ENCODE measurements at places on chromosomes 5 and 9. TPM values are rescaled to one million over a fixed set of nuclear protein-coding genes. Genes with fewer than 3 reads are reported as not detected.

ZFP37 gene
- 4.8 TPM for polyA plus RNA-seq

PCDHGA6 gene
- polyA plus RNA-seq, result 3.6 TPM

TMEM215 gene
- 0.35 TPM for polyA plus RNA-seq

PTGES gene
- 0.63 TPM for polyA plus RNA-seq

NR2F1-AS1 gene
- 20.7 TPM for polyA plus RNA-seq

ABCA2 gene
- polyA plus RNA-seq, result 10.5 TPM

QRFP gene
- polyA plus RNA-seq, result not detected

ZFP62 gene
- 23.2 TPM for polyA plus RNA-seq

RUFY1 gene
- 53.6 TPM for polyA plus RNA-seq

GRCh38 chr5:82417776-82418607, 139.8 kb upstream of the RPS23 start:
- DNase-seq, result no peak

DNA sequence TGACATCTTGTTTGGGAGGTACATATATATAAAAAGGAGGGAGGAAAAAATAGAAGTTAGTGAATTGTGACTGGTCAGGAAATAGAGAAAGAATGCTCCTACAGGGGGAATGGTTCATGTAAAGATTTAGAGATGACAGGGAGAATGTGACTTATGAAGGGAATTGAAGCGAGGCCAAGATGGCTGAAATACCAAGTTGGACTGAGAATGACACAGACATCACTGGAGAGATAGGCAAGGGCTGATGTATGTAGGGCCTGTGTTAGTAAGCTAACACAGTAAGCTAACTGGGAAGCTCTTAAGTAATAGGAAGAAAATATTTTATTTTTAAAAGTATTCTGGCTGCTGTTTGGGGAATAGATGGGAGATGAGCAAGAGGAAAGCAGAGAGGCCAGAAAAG, 286.3 kb downstream of the NNT start:
- DNase-seq, result no peak

GRCh38 chr9:125906893-125907292, 159.7 kb downstream of the PBX3 start:
- DNase-seq, result no peak

DNA sequence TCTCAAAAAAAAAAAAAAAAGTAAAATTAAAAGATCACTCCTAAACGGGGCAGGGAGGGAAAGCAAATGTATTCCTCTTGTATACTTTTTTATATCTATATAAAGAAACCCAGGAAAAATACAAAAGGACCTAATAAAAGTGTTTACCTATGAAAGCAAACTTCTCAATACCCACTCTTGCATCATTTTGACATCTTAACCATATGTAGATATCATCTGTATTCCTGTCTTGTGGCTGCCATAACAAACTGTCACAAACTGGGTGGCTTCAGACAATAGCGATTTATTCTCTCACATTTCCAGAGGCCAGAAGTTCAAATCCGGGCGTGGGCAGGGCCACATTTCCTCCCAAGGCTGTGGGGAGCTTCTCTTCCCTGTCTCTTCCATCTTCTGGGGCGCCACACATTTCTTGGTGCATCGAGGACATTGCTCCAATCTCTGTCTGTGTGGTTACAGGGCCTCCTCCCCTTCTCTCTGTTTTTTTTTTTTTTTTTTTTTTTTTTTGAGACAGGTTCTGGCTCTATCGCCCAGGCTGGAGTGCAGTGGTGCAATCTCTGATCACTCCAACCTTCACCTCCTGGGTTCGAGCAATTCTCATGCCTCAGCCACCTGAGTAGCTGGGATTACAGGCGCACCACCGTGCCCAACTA, 58.4 kb upstream of the IL17B start:
- DNase-seq, result no peak

DNA sequence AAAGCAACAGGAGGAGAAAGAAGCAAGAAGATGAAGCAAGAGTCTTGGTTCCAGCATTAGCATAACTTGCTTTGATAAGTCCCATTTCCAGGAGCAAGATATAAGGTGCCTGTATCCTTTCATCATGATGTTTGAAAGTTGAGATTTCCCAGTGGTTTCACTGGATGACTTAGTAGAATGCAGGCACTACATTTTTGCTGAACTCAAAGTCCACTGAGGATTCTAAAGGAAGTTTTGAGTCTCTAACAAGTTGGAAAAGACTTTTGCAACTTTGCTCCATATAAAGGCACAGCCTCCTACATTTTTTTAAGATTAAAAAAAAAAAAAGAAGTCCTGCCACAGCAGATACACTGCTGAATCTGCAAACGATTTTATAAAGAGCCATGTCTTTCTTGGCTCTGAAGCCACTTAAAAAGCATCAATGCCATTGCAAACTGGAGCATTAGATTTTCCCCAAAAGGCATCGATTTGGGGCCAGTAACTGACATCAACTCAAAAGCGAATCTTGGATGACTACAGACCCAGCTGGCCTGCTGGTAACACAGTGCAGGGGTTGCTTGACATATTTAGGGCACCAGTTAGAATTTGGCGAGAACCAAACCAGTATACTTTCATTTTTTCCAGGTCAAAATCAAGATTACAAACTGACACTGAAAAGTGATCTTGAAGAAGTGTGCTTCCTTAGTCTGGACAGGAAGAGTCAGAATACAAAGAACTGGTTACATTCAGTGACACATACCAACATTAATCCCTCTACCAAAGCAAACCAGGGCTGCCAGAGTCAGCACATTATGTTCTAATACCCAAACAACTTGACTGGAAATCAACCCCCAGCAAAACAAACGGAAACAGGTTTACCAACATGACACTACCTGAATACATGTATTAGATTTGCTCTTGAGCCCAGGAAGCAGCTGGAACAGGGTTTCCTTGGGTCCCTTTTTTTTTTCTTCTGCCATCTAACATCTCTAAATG, 39.1 kb upstream of the KCNV2 start:
- DNase-seq, result no peak

GRCh38 chr9:137552022-137552768, 516 bp downstream of the MRPL41 start:
- no peak for DNase-seq

DNA sequence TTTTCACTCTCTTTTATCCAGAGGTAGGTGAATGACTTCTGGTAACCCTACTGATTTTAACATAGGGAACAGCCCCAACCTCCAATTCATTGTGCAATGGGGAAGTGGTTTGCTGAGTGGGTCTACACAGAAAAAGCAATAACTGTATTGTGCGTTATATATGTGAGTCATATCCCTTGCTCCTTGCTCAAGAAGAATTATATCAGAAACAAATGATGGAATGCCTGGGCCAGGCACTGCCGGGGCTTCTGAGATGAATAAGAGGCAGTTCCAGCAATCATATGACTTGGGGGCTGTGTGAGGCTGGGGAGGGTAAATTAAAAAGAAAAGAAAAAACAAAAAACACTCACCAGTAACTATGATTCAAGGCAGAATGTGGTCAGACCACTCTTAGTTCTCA, 79.2 kb upstream of the ABCA1 start:
- DNase-seq, result no peak

DNA sequence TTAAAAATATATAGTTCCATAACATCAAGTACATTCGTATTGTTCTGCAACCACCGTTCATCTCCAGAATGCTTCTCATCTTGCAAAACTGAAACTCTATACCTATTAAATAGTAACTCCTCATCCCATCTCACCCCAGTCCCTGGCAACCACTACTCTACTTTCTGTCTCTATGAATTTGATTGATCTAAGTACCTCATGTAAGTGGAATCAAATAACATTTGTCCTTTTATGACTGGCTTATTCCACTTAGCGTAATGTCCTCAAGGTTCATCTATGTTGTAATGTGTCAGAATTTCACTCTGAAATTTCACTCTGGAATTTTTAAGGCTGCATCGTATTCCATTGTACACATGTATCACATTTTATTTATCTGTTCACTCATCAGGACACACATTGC, 132.1 kb upstream of the RUSC2 start:
- DNase-seq, result no peak

GRCh38 chr5:121221483-121221882, 630.2 kb upstream of the FTMT start:
- DNase-seq, result no peak

DNA sequence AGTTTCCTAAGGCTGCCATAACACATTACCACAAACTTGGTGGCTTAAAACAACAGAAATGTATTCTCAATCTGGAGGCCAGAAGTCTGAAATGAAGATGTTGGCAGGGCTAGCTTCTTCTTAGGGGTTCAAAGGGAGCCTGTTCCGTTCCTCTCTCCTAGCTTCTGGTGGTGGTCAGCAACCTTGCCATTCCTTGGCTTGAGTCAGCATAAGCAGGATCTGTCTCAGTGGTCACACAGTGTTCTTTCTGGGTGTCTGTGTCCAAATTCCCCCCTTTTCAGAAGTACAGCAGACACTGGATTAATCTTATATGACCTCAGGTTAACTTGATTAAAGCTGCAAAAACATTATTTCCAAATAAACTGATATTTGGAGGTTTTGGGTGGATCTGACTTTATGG, 2.1 kb upstream of the OSMR start:
- DNase-seq, result no peak

- DNase-seq, result no peak
Measured at GRCh38 chr5:39249564-39250274, 30.4 kb upstream of the FYB1 start.

DNA sequence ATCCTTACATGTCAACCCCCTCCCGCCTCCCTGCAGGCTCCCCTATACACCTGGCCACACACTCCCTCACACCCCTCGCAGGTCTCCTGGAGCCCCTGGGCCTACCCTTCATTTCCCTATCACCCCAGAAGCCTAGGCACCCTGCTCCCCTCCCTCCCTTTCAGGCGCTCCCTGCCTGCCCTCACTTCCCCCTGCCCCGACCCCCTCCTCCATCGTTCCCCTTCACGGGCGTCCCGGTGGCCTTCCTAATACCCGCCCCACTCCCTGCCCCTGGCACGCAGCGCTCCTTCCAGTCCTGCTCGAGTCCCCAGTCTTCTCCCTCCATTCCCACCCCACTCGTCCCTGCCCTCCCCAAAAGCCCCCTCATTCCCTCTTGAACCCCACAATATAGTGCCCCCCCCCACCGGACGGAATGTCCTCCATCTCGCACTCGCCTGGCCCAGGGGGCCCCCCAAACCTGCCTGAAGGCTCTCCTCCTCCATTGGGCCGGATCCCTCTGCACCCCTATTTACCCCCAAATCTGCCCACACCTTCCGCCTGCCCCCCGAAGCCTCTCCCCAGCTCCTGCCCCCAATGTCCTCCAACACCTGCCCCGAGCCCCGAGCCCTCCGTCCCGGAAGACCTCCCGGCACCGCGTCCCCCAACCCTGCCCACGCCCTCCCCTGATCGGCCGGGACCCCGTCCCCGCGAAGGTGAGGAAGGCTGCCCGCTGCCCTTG, 746 bp downstream of the STRBP start:
- peak; percentile 10 for DNase-seq

DNA sequence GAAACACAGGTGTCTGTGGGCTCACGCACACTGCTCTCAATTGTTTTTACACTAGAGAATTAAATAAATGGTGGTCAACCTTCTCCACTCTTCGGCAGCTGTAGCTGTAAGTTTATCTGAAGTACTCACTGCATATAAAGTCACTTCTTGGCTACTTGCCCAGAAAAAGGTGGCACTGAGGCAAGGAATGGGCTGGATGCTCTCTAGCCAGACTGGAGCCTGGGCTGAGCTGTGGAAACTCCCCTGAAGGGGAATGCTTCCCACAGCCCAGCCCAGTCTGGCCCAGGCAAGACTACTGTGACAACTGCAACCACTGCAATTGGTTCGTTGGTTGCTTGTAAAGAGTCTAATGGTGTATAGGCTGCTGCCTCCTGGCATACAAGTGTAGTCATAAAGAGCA, 4.5 kb downstream of the LEAP2 start:
- no peak for DNase-seq

- no peak for DNase-seq
Measured at GRCh38 chr5:123261752-123262151, 161.5 kb downstream of the CEP120 start.

DNA sequence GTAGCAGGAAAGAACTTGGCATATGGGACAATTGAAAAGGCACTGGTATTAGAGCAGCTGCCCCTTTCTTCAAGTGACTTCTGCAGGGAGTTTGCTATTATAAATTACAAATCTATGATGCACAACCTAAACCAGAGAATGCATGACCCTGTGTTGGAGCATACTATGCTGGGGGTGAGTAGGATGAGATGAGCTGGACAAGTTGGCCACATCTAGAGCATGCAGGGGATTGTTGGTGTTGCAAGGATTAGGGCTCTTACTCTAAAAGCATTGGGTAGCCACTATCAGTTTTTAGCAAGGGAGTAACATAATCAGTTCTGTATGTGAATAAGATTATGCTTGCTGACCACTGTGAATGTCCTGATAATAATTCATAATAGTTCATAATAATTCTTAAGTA, 186.7 kb downstream of the KIAA0825 start:
- DNase-seq, result no peak

GRCh38 chr9:27489087-27489876, 34.8 kb upstream of the IFNK start:
- no peak for DNase-seq

DNA sequence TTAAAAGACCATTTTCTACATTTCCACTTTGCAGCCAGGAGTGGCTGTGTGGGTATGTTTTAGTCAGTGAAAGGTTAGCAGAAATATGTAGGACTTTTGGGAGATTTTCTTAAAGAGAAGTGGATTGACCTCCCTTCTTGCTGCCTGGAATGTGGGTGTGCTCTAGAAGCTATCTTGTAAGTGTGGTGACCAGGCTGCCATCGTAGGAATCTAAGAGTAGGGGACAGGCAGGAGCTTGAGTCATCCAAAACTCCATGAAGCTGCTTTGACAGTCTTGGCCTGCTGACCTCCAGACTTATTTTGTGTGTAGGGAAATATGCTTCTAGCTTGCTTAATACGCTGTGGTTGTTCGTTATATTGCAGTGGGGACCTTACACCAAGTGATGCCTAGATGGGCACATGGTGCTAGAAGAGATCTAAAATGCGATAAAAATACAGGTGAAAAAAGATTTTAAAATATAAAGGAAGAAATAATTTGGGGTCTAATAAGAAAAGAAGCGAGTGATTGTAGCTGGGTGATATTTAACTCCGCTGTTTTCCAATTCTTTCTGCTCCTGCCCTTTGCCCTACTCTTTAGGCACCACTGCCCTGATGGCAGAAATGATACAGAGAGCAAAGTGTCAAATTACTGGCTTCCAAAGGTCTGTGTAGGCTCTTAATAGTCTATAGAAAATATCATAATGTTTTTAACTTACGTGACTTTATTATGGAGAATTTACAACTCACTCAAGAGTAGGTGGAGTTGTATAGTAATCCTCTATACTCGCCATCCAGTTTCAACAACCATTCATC, 298.2 kb upstream of the ZNF608 start:
- no peak for DNase-seq

- DNase-seq, result no peak
Measured at GRCh38 chr5:113663879-113664541, 150.5 kb downstream of the YTHDC2 start.

- DNase-seq, result no peak
Measured at GRCh38 chr5:138990986-138991590, 116.0 kb upstream of the LRRTM2 start.
